ENCODE measurements at places on chromosomes 2 and 18. TPM values are rescaled to one million over a fixed set of nuclear protein-coding genes. Genes with fewer than 3 reads are reported as not detected.

Gene TLX2
- total RNA-seq, result not detected

Gene ALPP
- total RNA-seq, result not detected

Gene RUFY4
- total RNA-seq, result not detected

Gene POTEI
- total RNA-seq, result under 0.01 TPM

Gene FASTKD2
- total RNA-seq, result 36.3 TPM

Gene COPS8
- 76.4 TPM for total RNA-seq

Gene SPATA3
- total RNA-seq, result not detected

Gene DDX18
- 45.2 TPM for total RNA-seq

Gene SERPINB4
- 0.14 TPM for total RNA-seq

Gene RGPD4
- not detected for total RNA-seq

Gene NDUFV2
- 102 TPM for total RNA-seq
